ENCODE measurements at places on chromosomes 4 and X.

DNA sequence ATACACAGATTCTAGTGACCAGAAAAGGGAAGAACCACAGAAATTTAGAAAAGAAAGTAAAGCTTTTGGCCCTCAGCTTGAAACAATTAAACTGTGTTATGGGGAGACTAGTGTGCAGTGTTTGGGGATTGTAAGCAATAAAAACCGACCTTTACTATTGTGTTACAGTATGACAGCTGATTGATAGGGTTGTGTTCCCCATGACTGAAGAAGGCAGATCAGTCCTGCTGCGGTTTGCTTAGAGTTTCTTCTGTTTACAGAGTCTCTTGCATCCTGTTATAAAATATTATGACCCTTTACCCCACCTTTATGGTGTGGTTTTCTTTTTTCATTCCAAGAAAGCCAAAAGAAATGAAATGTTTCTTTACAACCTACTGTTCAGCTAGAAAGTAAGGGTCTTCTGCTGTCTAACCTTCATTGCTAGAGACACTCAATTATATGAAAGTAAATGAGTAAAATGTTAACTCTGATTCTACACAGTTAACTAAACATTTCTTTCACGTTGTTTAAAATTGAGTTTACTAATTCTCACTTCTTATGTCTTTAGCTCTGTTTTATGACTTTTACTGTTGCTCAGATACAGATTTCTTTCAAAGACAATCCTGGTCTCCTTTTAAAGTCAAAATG lies 18.1 kb downstream of the CHIC1 start:
- DNase-seq, result no peak

DNA sequence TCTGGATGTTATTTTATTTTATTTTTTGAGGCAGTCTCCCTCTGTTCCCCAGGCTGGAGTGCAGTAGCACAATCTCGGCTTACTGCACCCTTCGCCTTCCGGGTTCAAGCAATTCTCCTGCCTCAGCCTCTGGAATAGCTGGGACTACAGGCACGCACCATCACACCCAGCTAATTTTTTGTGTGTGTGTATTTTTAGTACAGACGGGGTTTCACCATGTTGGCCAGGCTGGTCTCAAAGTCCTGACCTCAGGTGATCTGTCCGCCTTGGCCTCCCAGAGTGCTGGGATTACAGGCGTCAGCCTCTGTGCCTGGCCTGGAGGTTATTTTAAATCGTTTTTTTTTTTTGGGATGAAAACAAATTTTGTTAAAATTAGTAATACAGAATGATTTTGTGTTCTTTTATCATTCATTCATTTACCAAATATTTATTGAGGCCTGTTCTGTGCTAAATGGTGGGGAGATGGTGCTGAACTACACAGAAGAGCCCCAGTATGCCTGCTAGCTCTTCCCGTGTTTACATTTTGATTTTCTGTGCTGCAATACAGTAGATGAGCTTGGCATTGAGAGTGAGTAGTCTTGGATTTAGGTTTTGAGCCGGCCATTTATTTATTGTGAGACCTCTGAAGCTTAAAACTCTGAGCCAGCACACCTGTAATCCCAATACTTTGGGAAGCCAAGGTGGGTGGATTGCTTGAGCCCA lies 22.7 kb downstream of the ADD1 start:
- no peak for DNase-seq

GRCh38 chr4:53671757-53672156 lies 80.5 kb upstream of the LNX1 start:
- peak; percentile 41 for DNase-seq

DNA sequence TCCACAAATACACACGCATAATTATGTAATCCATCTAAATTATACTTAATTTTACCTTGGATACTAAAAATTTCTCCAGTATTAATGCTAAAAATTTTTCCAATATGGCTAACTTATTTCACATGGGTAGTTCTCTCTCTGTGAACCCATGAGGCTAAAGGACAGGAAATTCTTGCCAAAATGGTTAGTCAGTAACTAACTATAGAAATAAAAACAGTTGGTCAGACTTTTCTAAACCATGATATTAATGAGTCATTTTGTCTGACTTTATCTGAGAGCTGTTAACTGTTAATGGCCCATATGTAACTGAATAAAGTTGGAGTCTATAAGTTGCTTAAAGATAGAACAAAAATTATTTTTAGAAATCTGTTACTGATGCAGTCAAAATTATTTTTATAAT lies 549.4 kb downstream of the TLL1 start:
- DNase-seq, result no peak

DNA sequence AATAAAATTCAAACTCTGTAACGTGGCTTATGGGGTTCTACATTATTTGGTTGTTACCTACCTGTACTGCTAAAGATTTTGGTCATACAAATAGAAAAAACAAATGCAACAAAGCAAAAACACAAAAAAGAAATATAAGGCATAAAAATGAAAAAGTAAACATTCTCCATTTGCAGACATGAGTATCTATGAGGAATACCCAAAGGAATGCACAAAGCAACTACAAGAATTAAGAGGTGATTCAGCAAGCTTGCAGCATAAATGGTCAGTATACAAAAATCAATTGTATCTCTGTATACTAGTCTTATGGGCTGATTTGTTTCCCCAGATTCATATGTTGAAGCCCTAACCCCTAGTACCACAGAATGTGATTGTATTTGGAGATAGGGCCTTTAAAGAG lies 3.6 kb upstream of the PDE5A start:
- no peak for DNase-seq

DNA sequence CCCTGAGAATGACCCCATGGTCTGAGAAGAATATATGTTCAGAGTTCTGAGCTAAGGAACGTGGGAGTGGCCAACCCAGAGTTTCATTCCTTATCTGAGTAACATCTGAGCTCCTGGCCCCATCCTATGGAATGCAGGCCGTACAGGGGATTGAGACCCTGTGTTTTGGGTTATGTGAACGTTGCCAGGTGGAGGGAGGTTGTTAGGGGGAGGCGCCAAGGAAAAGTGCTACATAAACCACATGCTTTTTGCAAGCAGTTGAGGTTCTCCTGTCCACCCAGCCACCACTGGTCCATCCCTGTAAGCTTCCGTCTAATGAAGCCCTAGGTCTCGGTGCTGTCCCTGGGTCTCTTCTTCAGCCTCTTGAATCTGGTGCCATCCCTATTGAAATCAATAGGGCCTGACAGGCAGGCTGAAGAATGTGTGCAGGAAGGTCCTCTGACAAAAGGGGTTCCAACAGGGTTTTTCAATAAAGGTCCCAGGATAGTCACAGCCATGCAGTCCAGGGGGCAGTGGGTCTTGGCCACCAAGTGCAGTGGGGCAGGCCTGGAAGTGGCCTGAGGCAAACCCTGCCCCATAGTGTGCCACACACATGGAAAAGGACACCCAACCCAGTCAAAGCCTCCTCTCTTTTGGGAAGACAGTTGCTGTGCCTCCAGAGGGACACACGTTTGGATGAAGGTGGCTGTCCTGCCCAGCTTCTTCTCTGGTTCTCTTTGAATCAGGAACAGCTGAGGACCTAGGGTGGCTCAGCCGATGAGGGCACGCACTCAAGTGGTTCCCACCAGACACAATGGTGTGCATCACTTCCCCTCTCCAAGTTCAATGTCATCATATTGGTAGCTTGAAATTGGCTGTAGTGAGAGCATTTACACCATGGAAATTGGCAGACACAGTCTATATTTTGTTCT lies 53.5 kb downstream of the HTRA3 start:
- DNase-seq, result no peak

DNA sequence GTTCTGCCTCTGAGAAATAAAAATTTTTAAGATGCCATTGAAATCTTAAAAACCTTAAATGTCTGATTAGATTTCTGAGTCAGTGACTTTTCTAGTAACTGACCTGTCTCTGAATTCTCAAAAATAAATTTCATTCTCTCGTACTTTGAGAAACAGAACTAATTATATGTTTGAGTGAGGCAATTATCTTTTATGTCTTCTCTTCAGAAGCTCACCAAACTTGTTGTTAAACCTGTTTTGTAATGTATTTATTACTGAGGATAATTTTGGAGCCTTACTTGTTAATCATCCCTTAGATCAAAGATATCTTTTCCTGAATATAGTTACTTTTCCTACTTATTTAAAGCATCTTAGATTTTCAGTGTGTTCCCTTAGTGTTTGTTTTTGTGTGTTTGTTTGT lies 64.5 kb upstream of the MMAA start:
- DNase-seq, result no peak

DNA sequence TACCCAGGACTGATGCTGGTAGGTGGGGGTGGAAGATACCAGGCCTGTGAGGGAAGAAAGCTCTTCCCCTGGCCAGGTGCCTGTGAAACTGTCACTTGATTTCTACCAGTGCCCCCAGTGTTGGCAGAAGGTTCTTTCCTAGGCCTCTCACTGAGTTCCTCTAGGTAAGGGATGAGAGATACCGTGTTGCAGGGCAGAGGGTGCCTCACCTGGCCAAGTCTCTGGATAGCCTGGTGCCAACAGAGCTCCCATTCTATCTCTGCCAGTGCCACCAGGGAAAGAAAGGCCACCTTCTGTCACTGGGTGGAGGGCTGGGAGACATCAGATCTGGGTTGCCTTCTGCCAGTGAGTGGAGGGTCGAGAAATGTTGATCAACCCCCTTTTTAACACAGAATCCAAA lies 94.1 kb downstream of the RTL5 start:
- no peak for DNase-seq

DNA sequence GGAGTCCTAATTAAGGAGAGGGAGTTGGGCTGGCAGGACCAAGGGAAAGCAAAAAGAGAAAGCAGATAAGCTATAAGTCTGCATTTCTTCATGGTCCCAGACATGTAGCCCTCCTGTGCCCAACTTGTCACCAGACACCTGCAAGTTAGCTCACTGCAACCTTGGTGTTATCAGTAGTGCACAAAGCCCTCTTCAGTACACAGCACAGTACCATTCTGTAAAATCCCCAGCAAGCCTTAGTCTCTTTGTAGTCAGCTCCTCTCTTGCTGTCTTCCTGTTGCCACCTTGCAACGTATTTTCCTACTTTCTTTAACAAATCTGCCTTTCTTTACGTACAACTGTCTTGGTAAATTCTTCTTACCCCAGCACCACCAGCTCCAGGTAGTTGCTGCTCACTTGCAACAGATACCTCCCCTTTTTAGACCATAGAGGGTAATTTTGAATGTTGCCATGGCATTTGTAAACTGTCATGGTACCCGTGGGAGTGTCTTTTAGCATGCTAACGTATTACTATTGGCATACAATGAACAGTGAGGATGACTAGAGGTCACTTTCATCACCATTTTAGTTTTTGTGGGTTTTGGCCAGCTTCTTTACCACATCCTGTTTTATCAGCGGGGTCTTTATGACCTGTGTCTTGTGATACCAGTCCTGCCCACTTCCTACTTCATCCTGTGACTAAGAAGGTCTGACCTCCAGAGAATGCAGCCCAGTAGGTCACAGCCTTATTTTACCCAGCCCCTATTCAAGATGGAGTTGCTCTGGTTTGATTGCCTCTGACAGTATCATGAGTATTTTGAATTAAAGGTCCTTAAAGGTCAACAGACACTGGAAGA lies 28.3 kb upstream of the AP1S2 start:
- no peak for DNase-seq

DNA sequence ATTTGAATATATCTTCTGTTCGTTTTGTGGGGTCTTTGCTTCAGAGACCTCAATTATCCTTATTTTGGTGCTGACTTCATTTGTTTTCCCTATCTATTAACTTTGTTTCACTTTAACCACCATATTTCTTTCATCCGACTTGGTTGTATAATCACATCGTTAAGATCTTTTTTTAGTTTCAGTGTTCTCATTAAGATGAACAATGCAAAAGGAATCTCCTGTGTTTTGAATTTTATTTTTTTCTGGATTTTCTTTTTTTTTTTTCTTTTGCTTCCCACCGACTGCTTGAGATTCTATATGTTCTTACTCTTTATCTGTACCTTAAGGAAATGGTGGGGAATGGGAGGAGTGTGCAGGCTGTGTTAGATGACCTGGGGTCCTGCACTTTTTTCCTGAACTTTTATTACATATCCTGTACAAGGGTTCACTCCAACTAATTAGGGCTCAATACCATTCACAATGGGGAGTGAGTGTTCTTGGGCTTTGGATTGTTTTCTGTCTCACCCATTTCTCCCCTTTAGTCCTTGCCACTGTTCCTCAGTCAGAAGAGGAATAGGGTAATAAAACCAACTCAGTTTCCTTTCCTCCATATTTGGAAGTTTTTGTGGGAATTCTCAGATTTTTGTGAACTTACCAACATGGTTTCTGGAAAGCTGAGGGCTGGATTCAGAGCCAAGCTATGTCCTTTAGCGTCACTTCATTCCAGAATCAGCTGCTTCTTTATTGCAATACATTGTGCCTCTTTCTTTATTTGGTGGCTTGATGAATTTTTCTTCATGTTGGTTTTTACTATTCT lies 43.2 kb upstream of the BMPR1B start:
- DNase-seq, result no peak

- no peak for DNase-seq
Measured at GRCh38 chrX:107272431-107272921, 66.1 kb downstream of the DNAAF6 start.

GRCh38 chr4:13597141-13597540 lies 30.4 kb downstream of the BOD1L1 start:
- DNase-seq, result no peak

DNA sequence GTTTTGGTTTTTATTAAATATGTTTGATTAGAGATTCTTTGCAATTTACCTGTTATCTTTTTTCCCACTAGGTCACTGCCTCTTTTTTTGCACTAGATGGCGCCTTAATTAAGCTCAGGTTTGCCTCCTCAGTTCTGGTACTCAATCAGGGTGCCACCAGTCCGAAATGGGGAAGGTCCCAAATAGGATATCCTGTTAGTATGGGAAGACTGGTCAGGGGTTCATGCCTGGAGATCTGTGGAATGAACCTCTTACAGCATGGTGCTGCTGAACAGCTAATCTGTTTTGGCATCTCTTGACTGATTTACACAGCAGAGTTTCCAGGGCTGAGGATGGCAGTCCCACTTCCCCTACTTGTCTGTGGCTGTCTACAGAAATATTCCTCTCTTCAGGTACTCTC lies 24.2 kb upstream of the VSIG1 start:
- DNase-seq, result no peak

Data from prostate gland (tissue), 2 donors.